Activated CD4-positive, CD25-positive, alpha-beta regulatory T cell treated with anti-CD3 and anti-CD28 coated beads, Interleukin-2, amount 50 U/mL, for 72 hours (primary cell): ENCODE measurements at places on chromosomes 1 and 21.

DNA sequence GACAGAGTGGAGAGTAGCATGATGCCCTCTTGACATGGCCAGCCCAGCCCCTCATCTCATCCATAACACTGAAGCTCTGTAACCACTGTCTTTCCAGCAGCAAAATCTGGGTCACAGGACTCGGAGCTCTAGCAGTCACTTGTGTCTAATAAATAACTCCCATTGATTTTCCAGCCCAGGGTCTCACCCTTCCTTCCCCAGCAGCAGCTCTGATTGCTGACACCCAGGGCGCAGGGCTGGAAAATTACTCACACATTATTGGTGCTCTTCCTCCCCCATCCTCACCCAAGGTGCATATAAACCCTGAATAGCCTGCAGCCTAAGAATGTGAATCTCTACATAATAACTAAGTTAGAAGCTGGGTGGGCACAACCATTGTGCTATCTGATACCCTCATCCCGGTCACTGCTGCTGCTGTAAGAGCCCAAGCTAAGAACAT is 21.1 kb upstream of the OR10J5 start:
- no peak for DNase-seq

DNA sequence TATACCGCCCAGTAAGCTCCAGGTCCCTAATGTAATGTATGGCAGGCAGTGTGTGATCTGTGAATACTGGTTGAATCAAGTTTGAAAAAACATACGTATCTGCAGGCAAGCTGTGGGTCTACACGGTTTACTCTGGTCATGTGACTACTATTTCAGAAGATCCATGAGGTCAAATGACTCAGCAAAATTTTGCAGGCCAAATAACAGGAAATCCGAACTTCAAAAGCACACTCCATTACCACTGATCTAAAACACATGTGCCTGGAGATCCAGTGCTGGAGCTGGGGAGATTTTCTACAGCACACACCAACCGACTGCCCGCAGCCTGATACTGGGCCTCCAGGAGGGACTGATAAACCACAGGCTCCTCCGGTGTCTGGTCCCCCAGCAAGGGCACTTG is 64.5 kb upstream of the SLC44A3 start:
- DNase-seq, result no peak

GRCh38 chr1:106517224-106517623 is 539.2 kb upstream of the PRMT6 start:
- DNase-seq, result no peak

GRCh38 chr1:221747839-221748238 is 6.0 kb upstream of the DUSP10 start:
- no peak for DNase-seq

DNA sequence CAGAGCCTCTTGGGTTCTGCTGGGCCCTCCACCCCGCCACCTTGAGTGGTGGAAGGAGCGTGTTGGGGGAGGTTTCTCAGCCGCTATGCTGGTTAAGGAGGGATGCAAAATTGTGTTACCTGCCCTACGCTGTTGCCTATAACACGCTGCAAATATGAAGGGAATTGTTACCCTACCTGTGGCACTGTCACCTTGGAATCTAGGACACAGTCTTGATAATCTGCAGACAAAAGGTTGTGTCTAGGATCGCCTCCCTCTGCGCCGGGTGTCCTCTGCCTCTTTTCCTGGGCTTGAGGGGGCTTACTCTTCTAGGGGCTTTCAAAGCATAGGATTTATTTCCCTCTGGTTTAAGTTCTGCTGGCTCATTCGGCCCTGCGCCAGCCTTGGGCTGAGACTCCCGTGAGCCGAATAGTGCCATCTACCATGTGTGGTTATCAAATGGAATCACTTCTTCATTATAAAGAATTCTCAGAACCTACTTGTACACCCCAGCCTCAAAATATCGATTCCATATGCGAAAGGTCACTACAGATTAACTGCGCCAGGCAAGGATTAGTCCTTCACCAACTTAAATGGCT is 697 bp downstream of the SLC22A15 start:
- DNase-seq, result no peak
